Endodermal cell (in vitro differentiated cells): ENCODE measurements at places on chromosomes 7 and 10. TPM values are rescaled to one million over a fixed set of nuclear protein-coding genes. Genes with fewer than 3 reads are reported as not detected.

- DNase-seq, result no peak
Measured at GRCh38 chr7:134763960-134764359, 15.5 kb upstream of the CALD1 start.

The ZDHHC16 gene
- 32.2 to 44.5 TPM (median 42.6 TPM) in 3 replicates for total RNA-seq

DNA sequence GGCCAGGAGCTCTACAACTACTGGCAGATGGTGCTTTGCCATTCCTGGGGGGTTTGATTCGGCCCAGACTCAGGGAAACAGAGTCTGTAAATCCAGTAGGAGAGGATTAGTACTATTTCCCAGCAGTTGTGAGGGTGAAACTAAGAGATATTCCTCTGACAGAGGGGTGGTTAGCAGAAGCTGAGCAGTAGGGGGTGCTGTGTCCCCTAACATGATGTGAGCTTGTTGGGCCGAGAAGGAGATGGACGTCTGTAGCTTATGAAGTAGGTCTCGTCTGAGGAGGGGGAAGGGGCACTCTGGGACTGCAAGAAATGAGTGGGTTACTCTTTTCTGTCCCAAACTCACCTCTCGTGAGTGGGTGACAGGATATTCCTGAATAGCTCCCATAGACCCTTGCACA lies 179.2 kb upstream of the MBL2 start:
- DNase-seq, result peak; percentile 90

The SLC26A4 gene
- total RNA-seq, result 0.16 TPM in 1 of 2 replicates, not detected in the other

The SPOCK2 gene
- total RNA-seq, result 3.4 to 7.6 TPM (median 3.7 TPM) in 3 replicates

- peak; percentile 57 for DNase-seq
Measured at GRCh38 chr7:44157116-44158080, 16.3 kb upstream of the MYL7 start.

DNA sequence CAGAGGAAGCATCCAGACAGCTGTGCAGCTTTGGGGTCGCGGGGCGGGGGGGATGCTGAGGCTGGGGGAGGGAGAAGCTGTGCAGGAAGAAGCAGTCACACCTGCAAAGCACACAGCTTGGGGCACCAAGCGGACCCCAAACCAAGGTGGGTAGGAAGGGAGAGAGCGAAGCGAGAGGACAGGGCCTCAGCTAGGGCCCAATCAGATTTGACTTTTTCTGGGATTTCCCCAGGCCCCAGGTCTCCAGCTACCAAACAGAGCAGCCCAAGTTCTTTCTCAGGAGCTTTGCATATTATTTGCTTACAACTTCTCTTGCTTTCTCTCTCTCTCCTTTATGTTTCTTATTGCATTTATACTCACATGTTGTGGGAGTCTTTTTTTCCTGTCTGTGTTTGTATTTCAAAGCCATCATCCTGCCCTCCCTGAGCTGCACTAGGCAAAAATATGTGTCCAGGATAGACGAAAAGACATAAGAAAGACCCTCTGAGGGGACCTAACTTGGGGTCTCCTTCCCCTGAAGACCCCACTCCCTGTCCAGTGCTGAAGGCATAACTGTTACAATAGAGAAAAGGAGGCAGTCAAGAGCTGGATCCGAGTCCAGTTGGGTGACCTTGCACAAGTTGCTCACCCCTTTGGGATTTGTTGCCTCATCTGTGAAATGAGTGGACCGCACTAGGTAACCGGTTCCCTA lies 50.6 kb upstream of the SMNDC1 start:
- DNase-seq, result no peak

DNA sequence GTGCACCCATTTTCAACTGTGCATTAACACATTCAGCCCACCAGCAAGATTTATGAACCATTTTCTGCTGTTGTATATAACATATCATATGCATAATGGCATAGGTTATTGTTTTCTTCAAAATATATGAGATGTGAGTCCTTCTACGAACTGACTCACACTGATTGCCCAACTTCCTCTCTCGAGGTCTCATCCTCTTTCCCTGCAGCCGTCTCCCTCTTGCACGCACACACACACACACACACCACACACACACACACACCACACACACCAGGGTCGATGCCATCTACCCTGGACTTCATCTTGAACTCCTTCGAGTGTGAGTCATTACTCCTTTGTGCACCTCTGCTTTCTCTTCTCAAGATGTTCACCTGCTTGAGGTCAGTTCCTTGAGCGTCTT lies 36.7 kb downstream of the EGFR start:
- DNase-seq, result no peak

The NCF1 gene
- not detected in 3 replicates for total RNA-seq

DNA sequence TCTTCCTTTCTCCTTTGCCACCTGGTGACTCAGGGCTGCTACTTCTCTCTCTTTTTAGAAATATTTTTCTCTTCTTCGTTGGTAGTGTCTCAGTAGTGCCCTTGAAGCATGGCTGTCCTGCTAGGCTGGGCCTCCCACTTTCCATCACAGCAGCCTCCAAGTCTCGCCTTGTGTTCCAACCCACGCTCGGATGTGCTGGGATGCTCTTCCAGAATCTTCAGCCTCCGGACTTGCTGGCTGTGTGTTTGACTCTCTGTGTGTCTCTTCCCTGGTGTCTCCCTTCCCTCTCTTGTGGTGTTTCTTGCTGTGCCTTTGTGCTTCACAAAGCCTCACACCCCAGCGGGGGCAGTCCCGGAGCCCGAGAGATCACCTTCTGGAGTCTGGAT lies 100.5 kb downstream of the INPP5A start:
- DNase-seq, result no peak

The ZFAND2A gene
- 12.3 and 14.9 TPM in 2 replicates for total RNA-seq

The ACSM6 gene
- not detected in 2 replicates for total RNA-seq

DNA sequence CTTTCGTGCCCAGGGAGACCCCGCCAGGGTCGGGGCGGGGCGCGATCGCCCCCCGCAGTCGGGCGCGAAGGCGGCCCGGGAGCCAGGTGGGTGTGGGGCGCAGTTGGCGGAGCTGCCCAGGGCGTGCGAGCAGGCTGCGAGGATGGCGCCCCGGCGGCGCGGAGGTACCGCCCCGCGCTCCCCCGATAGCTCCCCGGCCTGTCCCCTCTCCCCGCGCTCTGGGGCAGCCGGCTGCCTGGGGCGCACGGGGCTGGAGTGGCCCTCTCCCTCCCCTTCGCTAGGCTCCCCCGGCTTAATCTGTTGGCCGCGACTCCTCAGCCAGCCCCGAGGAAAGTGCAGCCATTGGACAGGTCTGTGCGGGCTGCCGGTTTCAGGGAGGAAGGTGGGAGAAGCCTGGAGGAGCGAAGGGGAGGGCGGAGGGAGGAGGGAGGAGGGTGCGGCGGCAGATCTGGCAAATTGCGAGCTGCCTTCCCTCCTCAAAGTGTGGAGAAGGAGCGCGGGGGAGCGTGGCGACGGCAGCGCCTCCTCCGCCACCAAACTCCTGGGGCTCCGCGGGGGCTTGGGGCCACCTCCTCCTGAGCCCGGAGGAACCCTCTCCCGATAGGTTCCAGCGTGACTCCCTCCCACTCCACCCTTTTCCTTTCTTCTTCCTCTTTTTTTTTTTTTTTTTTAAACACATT lies 361 bp upstream of the PLXDC2 start:
- DNase-seq, result peak; percentile 95

- no peak for DNase-seq
Measured at GRCh38 chr7:46285878-46286277, 364.8 kb upstream of the IGFBP3 start.

GRCh38 chr10:74824900-74825370 lies 1.5 kb upstream of the KAT6B start:
- DNase-seq, result no peak

The MUC3A gene
- 6.3 to 14.3 TPM (median 7.7 TPM) in 3 replicates for total RNA-seq

DNA sequence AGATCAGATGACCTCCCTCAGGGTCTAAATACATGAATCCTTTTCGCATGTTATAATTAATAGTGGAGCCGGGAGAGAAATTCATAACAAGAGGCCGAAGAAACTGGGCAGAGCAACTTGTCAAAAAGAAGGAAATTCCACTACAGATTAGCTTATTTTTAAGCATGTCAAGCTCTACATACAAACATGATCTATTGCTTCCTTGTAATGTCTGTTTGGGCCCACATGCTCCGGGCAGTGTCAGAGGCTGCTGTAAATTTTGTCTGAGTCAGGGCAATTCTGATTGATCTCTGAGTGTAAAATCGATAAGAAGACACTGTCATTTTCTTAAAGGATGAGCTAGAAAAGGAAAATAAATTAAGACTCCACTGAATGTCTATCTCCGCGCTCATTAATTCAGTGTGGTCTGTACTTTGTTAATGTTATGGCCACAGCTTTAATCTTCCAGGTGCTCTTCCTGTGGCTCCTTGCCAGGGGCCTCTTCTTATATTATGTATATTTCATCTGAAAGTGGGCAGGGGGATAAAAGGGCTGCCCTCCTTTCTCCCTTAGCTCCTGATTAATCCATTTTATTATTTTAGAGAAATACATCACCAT lies 194.1 kb upstream of the SP8 start:
- DNase-seq, result no peak

The PDZD7 gene
- 0.79 and 1.1 TPM in 2 replicates for total RNA-seq

DNA sequence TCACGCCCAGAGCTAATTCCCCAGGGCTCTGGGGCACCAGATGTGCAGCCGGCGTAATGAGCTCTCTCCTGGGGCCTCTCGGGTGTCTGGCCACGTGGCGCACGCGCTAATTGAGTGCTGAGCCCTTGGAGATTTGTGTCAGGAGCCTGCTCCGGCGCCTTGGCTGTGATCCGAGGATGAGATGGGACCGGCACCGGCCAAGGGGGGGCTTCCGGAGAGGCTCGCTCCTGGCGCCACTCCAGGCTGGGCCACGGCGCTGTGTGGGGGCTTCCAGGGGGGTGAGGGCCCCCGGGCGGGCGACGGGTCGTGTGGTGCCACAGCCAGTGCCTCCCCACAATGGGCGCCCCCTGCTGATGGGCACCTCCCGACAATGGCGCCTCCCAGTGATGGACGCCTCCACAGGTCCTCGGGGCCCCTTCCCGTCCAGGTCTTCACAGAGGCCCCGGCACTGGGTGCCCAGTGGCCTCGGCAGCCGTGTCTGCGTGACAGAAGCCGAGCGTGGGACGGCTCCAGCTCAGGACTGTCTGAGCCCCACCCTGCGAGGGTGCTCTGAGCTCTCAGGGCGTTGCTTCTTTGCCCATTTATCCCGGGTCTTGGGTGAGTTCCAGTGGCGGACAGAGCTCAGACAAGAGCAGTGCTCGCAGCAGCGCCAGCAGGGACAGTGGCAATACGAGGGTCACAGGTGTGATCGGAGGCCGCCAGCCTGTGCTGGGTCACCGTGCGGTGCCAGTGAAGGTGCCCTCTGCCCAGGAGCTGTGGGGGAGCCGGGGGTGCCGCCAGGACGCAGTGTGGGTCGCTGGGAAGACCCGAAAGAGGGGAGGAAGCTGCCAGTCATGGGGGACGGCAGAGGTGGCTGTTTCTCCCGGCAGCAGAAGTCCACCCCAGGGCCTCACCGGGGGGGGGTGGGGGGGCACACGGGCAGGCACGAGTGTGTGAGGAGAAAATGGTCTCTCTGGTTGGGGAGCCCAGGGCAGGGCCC lies 8.2 kb upstream of the NKX6-2 start:
- DNase-seq, result no peak
